Stimulated activated naive CD8-positive, alpha-beta T cell treated with anti-CD3 and anti-CD28 coated beads, Interleukin-15, amount 100 ng/mL, for 72 hours (primary cell): ENCODE measurements at places on chromosomes 12 and 14.
A peak's percentile ranks its signal among the peaks of the same experiment; 100 is the strongest.

- no peak for DNase-seq
Measured at GRCh38 chr12:46357438-46358324, 14.9 kb downstream of the SLC38A2 start.

DNA sequence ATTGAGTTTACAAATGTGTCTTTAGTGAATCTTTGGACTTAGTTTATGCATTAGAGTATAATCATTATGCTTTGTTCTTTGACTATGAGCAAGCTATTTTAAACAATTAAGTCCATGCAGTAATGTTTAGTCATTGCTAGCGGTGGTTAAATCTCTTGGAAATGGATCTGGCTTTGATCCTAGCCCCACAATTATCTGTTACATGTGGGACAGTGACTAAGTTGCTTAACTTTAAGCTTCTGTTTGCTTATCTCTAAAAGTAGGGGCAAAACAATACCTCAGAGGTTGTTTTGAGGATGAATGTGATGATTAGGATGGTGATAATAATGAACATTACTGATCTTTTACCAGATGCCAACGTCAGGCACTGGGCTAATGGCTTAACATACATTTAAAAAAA is 124.2 kb downstream of the NPAS3 start:
- DNase-seq = no peak

DNA sequence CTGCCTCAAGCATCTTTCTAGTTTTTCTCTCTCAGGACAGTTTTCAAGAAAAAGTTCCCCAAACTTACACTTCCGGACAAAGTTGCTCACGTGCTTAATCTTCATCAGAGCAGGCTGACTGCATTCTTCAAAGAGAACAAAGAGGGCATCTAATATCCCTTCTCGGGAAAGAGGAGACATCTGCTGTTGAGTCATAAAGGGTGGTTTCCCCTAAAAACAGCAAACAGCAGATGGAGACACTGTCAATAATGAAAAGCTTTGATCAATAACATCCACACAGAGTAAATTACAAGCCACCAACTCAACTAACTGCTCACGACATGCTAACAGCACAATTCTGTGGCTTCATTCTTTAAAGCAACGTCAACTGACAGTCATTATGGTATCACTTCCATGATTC is 8.1 kb downstream of the CIT start:
- no peak for DNase-seq

- DNase-seq = no peak
Measured at GRCh38 chr12:127115468-127116035, 1151.4 kb upstream of the TMEM132C start.

GRCh38 chr14:89140326-89140725 is 276.7 kb downstream of the FOXN3 start:
- no peak for DNase-seq

DNA sequence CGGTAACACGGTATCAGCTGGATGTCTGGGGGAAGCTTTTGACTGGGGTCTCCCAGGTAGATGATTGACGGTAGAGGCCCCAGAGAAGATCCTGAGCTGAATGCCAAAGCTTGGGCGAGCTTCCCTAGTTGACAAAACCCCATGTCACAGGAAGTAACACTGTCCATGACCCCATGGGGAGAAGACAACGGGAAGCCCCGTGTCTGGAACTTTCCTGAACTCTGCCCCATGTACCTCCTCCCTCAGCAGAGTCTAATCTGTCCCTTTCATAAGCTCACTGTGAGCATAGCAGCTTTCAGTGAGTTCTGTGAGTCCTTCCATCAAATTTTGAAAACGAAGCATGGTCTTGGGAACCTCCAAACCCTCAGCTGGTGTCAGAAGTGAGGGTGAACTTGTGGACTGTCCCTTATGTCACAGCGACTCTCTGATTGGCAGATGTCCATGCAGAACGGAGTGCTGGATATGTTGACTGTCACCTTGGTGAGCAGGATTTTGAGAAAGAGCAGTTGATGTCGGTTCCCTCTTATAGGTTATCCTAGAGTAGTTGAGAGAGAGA is 29.7 kb upstream of the BEGAIN start:
- no peak for DNase-seq

GRCh38 chr12:1767407-1768090 is 52.8 kb upstream of the LRTM2 start:
- no peak for DNase-seq

DNA sequence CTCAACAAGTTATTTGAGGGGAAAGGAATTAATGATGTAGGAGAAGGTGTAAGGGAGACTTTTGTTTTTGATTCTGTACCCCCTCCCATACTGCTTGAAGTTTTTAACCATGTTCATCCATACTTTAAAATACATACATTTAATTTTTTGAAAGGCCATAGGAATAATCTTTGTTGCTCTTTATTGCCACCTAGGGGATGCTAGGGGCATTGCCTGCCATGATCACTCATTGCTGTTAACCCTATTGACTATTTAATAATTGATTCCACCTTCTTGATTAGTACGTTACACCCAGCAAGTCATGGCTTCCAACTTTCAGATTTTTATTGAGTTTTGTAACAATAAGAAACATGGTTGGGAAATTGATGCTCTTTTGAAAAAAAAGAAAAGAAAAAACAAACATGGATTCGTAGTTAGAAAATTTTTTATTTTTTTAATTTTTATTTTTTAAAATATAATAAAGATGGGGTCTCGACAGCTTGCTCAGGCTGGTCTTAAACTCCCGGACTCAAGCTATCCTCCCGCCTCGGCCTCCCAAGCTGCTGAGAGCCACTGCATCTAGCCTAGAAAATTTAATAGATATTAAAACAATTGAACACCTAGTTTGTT is 8.5 kb upstream of the PRKAB1 start:
- peak; percentile 40 for DNase-seq

- DNase-seq = no peak
Measured at GRCh38 chr14:58788655-58789503, 151.1 kb downstream of the DACT1 start.

GRCh38 chr12:54924972-54925707 is 59.4 kb downstream of the TESPA1 start:
- DNase-seq = no peak

DNA sequence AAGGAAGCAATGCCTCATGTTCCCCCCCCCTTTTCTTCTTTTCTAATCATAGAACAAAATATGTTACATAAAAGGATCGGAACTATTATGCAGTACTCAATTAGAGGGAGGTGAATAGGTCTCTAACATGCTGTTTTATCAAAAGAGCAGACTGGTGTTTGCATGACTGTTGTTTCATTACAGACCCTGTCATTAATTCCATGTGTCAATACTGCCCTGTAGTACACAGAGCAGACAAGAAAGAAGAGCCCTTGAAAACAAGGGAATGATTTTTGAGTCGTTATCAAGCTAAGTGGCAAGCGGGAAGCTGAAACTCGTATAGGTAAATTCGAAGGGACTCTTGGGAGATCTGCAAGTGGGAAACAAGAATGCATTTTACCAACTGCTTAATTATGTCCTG is 76.9 kb upstream of the TMEM263 start:
- DNase-seq = no peak

- no peak for DNase-seq
Measured at GRCh38 chr14:74290415-74290814, 12.3 kb downstream of the ABCD4 start.

- DNase-seq = peak; percentile 56
Measured at GRCh38 chr14:74425525-74426201, 347 bp downstream of the SYNDIG1L start.

DNA sequence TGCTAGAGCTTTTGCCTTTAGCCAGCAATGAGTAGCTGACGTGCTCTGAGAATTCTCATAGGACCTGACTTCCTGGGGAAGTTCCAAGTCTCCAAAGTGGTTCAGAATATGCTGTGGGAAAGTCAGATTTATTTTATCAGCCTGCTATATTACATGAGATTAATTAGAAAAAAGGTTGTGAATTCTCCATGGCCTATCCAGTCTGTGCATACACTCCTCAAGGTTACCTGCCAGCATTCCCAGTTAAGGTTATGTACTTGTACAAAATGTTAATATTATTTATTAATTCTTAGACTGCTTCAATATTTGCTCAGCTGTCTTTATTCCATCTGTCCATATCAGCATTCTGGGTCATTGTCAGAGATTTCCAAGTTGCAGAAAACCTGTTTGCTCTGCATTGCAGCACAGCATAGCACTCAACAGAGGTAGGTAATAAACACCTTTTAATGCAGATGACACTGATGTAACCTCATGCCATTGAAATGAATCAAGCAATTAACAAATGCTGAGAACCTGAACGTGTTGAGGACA is 2.7 kb upstream of the SEL1L start:
- DNase-seq = no peak

DNA sequence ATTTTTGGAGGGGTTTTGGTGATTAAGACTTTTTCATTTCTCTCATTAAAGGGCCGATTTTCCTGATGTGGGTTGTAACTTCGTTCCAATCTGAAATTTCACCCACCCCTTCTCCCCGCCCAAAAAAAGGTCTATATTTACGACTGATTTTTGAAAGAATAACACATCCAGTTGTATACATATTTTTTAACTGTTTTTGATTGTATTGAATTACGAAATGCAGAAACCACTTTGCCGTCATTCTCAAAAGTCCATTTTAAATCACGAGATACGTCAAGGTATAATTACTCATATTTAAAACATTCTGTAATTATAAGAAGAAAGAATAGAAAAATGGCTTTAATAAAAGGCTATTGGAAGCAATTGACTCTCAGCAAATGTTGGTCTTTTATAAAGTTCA is 520.7 kb downstream of the MED13L start:
- no peak for DNase-seq

DNA sequence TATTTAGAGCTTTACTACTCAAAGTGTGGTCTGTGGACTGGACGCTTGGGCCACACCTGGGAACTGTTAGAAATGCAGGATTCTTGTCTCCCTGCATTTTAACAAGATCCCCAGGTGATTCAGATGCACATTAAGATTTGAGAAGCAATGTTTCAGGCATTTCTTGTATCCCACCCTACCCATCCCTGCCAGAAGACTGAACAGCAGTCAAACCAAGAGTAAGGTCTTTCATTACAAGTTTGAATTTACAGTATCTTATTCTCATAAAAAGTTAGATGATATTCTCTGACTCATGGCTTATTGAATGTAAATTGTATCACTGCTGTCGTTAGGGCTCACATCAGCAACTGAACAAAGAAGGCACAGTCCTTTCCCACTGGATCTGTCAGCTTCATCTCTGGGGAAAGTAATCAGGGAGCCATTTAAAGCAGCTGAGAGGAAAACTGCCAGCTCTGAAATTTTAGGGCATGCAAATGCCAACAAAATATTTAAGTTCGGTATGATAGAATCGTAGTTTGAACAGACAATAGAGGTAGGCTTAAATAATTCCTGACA is 141.1 kb downstream of the AKAP6 start:
- no peak for DNase-seq

GRCh38 chr14:90383731-90384542 is 12.9 kb upstream of the CALM1 start:
- peak; percentile 77 for DNase-seq

GRCh38 chr12:77992760-77993159 is 162.1 kb downstream of the NAV3 start:
- DNase-seq = no peak

DNA sequence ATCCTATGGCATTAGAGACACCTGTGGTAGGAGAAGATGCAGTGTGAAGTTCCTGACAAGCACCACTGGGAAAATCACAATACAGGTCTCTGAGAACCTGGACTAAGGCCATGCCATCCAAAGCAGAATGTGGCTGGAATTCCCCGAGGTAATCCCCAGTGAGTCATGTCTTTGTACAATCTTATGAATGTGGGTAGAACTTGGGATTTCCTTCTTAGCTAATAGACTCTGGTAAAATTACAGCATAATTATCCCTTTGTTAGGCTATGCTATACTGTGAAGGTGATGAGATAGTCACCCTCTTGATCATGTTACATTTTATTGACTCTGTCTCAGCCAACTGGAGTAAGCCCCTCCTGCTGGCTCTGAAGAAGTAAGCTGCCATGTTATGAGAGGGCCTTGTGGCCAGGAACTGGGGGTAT is 224.3 kb upstream of the DCN start:
- no peak for DNase-seq

- no peak for DNase-seq
Measured at GRCh38 chr12:70721216-70721615, 84.0 kb upstream of the PTPRB start.

DNA sequence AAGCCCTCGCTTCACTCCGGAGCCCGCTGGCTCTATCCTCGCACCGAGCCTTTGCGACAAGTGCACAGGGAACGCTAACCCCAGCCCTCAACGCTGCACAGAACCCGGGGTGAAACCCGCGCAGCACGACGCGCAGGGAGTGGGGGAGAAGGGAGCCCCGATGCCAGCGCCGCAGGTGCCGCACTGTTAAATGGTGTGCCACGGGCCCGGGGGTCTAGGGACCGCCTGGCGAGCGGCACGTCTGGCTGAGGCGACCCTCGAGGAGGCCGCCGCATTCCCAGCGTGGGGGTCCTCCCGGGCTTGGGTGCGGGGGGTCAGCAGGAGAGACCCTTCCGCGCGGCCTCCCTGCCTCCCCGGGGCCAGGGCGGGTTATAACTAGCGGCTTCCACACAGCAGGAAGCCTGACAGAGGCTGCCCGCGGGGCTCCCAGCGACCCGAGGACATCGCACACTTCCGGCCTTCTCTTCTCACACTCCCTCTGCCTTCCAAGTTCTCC is 23.8 kb upstream of the LRTM2 start:
- DNase-seq = peak; percentile 64

GRCh38 chr12:104657726-104658484 is 201.2 kb downstream of the CHST11 start:
- no peak for DNase-seq

DNA sequence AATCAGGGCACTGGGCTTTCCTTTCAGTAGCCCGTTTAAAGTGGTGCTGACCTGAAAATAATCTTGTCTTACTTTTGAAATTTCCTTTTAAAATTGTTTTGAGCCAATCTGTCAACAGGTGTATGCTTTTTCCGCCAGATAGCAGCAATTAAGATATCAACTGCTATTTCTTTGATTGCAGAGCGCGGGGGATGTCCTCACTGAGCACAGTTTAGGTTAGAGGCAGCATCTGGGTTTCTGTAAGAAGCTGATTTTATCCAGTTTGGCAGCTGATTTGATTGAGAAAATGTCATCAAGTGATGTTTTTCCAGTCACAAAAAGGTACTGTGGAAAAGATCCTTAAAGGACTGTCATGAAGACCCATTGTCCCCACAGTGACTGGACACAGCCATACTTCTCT is 371.8 kb downstream of the ADAMTS20 start:
- no peak for DNase-seq

DNA sequence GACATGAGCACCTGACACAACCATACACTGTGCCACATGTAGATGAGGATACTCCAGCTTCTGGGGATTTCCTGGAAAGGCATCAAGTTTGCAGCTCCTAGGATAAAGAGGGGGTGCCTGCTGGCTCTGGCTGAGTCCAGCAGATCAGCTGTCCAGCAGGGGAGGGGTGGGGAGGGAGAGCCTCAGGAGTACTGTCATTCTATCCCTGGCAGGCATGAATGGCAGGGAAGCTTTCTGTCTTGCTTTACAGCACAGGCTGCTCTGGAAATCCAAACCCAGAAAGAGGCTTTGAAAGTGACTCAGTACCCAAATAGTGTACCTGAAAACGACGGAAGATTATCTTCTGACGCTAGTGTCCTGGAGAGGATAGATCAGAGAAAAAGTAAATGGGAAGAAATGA is 32.2 kb downstream of the SLC8A3 start:
- DNase-seq = no peak
